Stimulated activated CD4-positive, alpha-beta T cell treated with anti-CD3 and anti-CD28 coated beads, Interleukin-1b, Interleukin-23, amount 100 ng/mL, for 1 hour (primary cell): ENCODE measurements at places on chromosomes 5 and 9.

DNA sequence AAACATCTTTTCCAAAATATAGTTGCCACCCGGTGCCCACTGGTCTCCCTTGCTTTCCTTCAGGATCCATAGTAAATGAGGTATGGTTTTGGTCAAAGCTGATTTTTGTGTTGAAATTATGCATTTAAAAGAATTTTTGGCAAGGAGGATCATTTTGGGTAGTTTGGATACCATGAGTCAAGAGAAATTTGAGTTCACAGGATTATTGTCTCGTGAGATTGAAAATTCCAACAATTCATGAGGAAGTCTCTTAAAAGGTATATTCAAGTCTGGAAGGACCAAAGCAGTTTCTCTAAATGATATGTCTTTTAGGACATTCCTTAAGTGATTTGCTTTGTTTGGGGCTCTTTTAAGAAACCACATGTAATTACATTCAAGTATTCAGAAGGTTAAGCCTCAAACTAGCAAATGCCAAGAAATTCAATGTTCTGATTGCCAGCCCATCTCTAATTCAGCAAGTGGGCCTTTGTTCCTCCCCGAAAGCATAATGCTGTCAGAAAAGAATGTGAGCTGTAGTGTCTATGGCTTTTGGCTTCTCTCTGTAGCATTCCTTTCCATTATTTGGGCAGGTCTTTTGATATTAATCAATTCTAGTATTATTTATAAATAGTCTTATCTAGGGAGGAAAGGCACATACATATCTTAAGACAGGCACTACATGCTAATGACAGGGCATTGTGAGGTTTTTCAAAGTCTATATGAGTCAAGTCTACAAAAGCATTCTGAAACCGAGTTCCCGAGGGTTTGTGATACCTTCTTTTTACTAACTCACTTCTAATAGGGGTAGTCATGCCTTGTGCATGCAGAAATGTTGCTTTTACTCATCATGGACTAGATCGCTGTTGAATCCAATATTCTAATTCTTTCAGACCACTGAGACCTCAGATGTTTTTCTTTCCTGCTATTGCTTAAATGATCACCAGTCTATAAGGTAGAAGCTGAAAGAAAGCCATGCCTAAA, 453.9 kb downstream of the ENC1 start:
- no peak for DNase-seq

DNA sequence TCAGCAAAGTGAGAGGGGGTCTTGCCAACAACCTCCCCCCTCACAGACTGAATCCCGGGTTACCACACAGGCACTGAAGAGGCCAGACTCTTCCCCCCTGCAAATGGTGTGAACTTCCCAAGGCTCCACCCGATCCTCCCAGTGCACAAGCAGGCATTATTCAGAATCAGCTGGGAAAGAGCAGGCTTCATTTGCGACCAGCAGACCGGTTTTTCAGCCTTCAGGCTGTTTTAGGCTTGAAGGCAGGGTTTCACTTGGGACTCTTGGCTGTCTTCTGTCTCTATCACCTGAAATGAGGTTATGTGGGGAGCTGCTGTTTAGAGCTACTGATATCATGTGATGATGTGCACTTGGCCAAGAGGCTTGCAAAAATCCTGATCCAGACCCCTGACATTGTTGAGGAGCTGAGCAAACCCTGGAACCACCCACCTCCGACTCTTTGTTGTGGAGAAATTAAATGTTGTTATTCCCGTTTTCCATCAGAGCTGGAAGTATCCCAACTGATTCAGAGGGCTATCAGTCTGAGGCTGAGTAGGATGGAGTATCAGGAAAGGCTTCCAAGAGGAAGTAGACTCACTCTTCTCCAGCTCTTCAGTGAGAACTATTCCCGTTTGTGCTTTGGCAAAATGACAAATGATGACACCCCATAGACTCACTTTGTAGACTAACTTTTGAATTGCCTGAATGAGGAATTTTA, 63.3 kb upstream of the ZFR start:
- DNase-seq: no peak

DNA sequence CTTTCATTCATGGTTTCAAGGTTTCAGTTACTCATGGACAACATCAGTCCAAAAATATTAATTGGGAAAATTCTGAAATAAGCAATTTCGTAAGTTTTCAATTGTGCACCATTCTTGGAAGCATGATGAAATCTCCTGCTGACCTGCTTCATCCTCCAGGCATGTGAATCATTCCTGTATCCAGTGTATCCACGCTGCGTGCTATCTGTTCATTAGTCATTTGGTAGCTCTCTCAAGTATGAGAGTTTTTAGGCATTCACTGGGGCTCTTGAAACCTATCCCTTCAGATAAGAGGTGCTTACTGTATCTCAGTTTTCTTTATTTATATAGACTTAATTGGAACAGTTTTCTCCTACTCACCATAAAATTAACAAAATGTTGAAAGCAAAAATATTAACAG, 293.0 kb downstream of the CDH12 start:
- DNase-seq: no peak

DNA sequence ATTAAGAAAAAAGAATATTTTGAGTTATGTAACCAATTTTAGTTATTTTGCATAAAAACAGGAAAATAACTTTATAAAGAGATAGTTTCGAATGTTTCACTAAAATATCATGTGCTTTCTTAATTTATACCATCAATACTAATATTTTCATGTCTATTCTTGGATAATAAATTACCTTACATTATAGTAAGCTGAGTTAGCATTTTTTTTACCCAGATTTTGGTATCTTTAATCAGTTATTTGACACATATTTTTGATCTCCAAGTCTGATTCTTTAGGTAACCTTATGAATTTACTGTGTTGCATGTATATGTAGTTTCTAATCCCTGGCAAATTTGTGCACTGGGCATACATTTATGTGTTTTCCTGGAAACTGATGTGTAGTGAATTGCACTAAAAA, 138.0 kb downstream of the KDM4C start:
- no peak for DNase-seq

- DNase-seq: no peak
Measured at GRCh38 chr9:77370064-77370463, 192.7 kb downstream of the VPS13A start.

DNA sequence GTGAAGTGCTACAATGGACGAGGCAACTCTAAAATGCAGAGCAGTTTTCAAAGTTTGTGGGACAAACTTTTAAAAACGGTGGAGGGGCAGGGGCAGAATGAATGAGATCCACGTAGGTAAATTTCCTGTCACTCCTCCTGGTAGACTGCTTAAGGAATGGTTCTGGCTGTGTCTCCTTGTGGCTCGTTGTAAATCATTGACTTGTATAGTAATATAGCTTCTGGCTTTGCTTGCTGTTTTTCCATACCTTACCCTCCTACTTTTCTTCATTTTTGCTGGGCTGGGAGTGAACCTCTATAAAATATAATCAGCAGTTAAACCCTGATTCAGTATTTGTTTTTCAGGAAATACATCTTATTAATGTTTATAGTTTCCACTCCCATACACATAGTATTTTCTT, 235.7 kb downstream of the TUSC1 start:
- no peak for DNase-seq

DNA sequence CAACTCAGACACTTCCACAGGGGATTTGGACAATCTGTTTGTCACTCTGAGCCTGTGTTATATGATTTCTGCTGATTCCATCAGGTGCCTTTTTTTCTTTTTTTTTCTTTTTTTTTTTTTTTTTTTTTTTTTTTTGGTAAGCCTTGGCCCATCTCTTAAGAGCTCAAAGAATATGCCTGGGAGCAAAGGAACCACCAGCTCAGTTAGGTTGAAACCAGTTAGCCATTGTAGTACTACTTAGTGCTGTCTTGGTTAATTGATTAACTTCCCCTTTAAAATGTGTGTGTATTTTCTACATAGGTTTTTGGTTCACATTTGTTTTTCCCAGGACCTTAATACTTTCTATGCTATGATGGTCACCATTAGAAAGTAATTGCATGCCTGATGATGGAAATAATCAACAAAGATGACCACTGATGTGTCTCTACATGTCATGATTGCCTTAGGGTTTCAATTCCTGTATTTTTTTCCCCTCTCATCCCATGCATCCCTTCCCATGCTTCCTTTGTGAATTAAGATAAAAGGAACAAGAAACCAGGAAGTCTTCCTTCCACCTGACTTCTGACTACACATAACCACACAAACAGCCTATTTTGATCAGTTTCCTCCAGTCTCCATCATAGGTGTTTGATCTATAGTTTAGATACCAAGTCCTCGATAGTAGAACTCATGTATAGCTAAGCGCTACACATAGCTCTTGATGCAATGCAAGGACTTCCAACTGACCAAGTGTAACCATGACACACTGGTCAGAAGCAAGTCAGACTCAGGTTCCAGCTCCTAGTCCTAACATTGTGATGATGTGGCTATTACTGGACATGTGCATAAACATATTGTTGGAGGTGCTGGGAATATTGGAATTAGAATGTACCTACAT, 306.1 kb downstream of the EFNA5 start:
- DNase-seq: no peak
